NCI-H1092 (cell line): ENCODE measurements at places on chromosomes 13 and 19.

DNA sequence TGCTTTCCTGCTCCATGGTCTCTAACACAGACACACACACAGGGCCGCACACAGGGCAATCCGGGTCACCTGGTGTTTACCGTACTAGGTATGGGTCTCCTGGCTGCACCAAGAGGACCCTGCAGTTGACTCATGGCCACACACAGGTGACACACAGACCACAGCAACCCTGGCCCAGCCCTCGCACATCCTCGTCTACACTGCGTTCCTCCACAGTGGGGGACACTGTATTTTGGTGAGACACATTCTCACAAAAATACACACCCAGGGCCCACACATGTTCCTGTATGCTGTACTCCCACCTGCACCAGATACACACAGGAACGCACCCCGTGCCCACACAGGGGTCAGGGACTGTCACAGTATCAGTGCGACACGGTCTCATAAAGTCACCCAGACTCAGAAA lies 12.8 kb downstream of the PDE4A start:
- no peak for DNase-seq

DNA sequence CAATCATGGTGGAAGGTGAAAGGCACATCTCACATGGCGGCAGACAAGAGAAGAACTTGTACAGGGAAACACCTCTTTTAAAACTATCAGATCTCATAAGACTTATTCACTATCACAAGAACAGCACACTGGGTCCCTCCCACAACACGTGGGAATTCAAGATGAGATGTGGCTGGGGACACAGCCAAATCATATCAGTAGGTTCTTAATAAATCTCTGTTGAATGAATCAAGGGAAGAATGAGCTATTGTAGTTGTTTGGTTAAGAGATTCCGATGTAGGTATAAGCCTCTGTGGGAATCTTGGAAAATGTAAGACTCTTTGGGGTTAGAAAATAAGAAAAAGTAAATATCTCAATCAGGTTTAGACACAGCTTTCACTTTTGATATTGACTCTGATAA lies 400.2 kb downstream of the KCNRG start:
- no peak for DNase-seq

GRCh38 chr13:50892210-50892944 lies 17.2 kb upstream of the RNASEH2B start:
- no peak for DNase-seq

- DNase-seq: no peak
These were observed 5.8 kb downstream of the CPAMD8 start for GRCh38 chr19:17020823-17021222.

DNA sequence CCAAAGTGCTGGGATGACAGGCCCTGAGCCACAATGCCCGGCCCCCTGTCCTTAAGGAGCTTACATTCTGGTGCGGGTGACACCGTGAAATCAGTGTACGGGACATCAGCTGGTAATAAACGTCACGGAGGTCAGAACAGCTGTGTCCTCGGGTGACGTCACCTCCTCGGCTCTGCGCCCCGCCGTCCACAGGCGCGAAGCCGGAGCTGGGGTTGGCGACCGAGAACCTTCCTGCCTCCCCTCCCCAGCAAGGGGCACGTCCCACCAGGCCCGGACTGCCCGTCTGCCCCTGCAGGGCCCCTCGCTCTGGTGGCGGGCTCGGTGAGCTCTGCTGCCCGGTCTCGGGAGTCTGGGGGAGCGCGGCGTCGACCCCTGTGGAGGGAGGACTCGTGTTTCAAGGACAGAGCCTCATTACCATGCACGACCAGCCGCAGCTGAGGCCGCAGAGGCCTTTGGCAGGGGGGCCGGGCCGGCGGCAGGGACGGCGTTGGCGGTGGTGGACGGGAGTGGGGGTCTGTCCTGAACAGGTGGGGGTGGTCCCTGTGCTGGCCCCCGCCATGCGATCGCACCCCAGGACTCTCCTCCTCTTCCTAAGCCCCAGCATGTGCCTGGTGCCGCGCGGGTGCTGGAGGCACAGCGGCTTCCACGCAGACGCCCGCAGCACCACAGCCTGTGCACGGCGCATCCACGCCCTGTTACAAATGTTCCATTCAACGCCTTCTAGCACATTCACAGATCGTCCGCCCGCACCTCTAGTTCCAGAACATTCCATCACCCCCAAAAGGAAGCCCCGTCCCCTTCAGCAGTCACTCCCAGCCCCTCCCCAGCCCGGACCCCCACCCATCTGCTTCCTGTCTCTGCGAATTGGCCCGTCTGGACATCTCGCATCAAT lies 5.4 kb downstream of the LINGO3 start:
- no peak for DNase-seq

DNA sequence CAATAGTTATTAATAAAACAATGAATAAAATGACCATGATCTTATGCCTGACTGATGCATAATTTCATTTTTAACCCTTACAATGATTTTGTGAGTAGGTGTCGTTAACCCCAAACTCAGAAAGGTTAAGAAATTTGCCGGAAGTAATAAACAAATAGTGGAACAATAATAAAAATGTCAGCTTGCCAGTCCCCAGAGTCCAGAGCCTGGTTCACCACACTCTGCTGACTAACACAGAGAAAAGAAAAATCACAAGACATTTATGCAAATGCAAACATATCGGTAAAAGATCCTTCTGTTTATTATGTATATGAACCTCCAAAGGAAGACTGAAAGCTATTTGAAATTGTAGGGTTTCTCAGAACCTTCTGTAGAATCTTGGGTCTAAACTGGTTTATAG lies 563.7 kb downstream of the EFNB2 start:
- no peak for DNase-seq

DNA sequence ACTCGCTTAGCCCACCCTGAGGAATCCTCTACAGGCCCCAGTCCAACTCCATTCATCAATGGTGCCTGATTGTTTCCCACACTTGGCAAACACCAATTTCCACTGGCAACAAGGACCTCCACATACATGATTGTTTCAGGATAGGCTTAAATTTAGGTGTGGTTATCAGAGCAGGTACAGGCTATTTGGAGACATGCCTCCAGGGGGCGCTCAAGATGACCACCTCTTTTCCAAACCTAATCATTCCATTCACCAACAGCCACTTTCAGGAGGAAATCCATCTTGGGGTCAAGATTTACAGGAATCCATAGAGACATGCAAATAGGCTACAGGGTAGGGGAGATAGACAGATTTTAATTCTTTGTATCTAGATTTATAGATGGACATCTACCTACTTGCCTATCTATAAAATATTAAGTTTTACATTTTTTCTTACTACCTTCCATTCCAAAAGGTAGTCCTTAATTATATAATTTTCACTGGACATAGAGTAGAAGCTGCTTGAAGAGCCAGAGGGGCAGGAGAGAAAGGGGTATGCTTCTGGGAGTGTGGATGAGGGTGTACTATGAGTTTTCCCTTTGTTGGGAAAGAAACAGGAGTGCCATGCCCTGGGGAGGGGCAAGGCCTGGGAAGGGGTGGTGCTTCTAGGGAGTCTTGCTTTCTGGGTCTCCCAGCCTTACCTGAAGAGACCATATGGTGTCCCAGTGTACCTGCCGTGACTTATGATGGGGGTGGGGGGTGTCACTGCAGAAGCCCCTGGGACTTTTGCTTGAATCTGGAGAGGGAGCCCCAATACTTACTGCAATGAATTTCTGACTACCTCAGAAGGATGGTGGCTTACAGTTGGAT lies 14.1 kb upstream of the PCDH8 start:
- DNase-seq: no peak

DNA sequence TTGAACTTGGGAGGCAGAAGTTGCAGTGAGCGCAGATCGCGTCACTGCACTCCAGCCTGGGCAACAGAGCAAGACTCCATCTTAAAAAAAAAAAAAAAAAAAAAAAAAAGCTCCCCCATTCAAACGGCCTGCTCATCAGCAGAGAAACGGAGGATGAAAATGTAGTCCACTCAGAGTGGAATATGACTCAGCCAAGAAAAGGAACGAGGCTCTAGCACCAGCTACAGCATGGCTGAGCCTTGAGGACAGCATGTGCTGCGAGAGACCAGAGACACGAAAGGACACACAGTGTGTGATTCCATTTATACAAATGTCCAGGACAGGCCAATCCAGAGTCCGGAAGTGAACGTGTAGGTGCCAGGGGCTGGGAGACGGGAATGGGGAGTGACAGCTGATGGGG lies 18.1 kb upstream of the MIER2 start:
- DNase-seq: no peak
